ENCODE measurements at places on chromosomes 16 and 17.

DNA sequence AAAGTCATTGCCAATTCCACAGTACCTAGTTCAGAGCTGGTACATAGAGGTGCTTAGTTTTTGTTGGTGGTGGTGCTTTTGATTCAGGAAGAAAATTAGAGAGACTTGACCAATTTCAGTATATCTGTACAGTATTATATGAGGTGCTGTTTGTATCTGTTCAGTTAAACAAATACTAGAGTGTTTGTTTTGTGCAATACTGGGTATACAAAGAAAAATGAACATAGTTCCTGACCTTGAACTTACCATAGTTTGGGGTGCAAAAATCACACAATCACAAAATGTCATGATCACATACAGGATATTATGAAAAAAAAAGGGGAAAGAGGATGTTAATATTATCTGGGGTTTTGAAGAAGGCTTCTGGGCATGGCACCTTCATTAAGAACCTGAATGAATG is 39.8 kb upstream of the GOT2 start:
- no peak for DNase-seq

DNA sequence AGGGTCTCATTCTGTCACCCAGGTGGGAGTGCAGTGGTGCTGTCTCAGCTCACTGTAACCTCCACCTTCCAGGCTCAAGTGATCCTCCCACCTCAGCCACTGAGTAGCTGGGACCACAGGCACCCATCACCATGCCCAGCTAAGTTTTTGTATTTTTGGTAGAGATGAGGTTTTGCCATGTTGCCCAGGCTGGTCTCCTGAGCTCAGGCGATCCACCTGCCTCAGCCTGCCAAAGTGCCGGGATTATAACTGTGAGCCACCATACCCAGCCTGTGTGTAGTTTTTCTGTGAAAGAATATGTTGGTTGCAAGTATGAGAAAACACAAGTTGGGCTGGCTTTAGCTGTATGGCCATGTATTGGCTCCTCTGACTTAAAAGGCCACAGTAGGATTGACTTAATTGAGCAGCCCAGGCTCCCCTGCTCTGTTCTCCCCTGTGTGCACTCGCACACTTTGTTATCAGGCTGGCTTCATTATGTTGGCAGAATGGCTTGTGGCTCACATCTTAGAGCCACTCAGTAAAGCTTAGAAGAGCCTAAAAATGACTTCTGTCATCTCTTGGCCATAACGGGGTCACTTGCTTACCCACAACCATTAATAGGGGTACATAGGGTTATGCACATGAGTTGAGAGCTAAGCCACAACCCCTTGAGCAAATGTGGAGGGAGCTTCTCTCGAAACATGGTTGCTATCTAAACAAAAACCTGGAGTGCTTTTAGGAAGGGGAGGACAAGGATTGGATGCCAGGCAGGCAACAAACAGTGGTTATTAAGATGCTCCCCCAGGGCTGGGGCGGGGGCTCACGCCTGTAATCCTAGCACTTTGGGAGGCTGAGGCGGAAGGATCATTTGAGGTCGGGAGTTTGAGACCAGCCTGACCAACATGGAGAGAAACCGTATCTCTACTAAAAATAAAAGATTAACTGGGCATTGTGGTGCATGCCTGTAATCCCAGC is 6.1 kb downstream of the HAPSTR1 start:
- no peak for DNase-seq

- no peak for DNase-seq
These were observed 15.7 kb downstream of the ALDH3A2 start for GRCh38 chr17:19664136-19664820.

DNA sequence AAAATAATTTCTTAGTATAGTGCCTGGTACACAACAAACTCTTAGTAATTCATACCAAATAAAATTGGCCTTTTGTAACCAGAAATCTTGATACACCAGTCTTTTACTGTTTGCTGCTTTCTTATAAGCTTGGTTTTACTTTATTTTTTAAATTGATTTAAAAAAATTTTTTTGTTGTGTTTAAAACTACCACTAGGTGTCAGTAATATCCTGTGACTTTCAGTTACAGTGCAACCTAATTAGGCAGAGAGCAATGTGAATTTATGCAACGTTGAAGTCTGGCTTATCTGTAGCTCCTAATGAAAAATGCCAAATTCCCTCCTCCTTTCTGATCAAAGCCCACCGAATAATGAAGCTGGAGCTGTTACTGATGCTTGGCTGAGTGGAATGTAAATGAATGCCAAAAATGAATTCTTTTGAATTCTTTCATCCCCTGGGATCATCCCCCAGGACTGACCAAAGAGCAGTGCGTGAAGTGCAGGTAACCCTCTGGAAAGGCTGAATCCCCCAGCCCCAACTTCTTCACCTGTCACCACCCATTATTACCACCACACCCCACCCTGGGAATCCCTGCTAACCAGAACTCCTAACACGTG is 3.8 kb downstream of the ERCC4 start:
- no peak for DNase-seq

DNA sequence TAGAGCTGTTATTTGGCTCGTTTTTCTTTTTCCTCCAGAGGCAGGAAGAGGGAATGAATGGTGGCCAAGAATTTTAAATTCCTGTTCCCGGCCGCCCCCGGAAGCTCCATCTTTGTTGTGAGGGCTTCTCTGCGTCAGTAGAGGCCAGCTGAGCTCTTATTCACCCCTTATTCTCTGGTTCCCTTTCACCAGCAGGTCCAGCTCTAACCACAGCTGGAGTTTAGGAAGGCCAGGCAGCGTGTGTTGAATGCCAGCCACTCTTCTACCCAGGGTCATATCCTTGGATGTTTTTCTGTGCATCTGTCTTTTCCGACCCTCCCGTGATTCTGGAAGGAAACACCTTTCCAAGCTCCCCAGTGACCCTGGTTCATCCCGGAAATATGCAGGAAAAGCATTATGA is 570.5 kb downstream of the WWOX start:
- no peak for DNase-seq

GRCh38 chr16:31696968-31697743 is 169.5 kb downstream of the AHSP start:
- DNase-seq = no peak

- DNase-seq = no peak
These were observed 25.1 kb downstream of the KSR1 start for GRCh38 chr17:27481327-27481726.

DNA sequence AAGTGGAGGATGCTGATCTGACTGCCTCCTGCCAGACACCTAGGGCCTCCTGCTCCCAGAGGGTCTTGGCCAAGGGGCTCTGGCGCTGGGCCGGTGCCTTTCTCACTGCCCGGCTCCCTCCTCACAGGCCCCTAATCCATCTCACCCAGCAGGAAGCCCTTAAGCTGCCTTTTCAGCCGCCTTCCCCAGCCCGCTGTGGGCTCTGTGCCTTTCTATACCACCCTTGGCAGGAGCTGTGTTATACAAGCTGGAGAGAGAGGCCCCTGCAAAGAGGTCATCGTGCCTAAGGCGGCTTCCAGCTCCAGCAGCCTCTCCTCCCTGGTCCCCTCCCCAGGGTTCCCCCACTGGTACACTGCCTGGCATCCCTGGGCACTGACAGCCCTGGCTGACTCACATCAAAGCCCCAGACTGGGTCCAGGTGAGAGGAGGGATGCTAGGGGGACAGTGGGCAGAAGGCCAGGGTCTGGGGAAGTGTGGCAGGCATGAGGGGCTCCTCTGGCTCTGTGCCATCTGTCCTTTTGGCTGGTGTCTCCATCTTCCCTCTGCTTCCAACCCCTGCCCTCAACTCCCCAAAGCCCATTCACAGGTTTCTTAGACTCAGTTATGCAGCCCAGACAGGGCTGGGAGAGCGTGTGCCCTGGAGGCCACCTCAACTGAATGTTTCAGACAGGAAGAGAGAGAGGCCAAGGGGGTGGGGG is 15.3 kb upstream of the FZD2 start:
- DNase-seq = no peak
